ENCODE measurements at places on chromosomes 16 and 17.

GRCh38 chr16:83781-84615 is 6.0 kb downstream of the MPG start:
- DNase-seq: no peak

GRCh38 chr16:58537124-58537906 is 22.0 kb downstream of the SETD6 start:
- no peak for DNase-seq

GRCh38 chr17:74962622-74963394 is 9.8 kb downstream of the HID1 start:
- DNase-seq: no peak

DNA sequence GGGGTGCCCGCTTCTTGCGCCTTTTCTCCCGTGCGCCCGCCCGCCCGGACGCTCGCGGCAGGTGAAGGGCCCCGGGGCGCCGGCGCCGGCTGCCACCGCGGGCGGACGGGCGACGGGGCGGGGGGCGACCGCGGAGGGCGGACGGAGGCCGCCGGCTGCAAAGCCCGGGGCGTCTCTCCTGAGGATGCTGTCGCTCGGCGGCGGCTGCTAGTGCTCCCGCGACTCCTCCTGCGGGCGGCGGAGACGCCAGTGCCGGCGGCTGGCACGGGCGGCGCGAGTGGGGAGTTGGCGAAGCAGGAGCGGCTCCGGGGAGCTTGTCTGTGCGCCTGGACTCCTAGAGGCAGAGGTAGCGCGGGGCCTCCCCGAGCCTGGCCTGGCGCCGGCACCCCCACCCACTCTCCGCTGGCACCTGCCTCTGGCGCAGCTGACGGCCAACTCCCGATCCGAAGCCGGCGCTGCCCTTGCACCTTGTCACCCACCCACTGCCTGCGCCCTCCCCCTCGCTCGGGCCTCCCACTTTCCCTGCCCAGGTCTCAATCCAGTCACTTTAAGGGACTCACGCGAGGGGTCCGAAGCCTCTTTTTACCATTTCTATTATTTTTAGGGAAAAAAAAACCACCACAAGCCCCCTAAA is at the start of gene FAM20A:
Gene FAM20A, minus strand, starts transcription at position 437 of the 634 bp plus-strand sequence. CDS start 701 bp downstream, outside the sequence.
- no peak for DNase-seq

GRCh38 chr16:11238272-11239202 is 17.5 kb downstream of the SOCS1 start:
- no peak for DNase-seq
